Stimulated activated naive CD8-positive, alpha-beta T cell treated with anti-CD3 and anti-CD28 coated beads, Interleukin-15, Interleukin-2, amounts not matched to agents 100 U/mL and 50 U/mL, for 24 hours (primary cell): ENCODE measurements at places on chromosomes 13 and 19.
A peak's percentile ranks its signal among the peaks of the same experiment; 100 is the strongest.

- DNase-seq = peak; percentile 81
These were observed 7.2 kb downstream of the WDR18 start for GRCh38 chr19:991174-991931.

GRCh38 chr13:66558506-66558905, 671.6 kb downstream of the PCDH9 start:
- DNase-seq = no peak

DNA sequence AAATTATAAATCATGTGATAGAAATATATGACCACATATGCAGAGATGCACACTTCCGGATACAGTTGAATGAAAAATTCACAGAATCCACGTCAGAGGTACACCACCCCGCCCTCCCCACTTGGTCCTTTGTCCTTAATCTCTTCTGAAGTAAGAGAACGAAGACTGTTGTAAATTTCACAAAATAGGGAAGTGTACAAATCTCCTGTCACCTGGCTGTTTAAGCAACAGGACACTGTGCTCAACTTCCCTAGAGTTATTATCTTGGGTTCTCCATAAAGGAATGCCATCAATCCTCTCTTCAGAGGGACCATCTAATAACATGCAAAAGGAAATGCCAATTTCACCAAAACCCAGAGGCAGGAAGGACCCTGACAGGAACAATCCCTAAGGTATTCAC, 10.5 kb upstream of the CEACAM6 start:
- no peak for DNase-seq

DNA sequence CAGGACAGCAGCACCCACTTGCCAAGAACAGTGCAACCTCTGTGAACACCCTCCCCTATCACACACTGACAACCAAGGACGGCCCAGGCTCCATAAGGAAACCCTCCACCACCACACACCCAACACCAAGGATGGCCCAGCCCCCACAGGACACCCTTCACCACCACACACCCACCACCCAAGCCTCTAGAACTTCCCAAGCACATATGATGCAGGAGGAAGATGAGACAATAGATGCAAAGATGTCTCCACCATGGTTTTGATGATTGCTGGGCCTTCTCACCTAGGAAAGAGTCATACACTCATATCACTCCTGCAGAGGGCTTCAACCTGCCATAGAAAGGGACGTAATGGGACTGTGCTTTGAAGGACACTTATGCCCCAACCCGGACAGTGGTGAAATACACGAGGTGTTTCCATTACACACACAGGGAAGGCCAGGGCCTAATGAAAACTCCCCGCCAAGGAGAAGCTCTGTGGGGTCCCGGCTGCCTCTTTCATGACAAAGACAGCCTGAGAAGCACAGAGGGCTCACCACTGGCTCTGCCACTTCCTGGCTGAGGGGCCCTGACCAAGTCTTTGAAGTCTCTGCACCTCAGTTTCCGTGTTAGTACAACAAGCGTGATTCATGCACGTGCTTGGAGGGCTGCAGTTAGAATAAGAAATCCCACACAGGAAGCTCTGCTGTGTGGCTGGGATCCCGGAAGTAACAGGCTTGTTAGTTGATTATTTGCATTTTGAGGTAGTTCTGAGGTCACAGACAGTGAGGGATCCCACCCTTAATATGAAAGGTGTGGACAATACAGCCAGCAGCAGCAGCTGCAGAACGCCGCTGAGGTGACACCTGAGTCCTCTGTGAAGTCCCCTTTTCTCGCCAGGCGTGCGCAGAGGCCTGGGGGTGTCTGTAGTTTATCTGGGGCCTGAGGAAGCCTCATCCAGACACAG, 61.9 kb upstream of the ATP12A start:
- DNase-seq = peak; percentile 73

DNA sequence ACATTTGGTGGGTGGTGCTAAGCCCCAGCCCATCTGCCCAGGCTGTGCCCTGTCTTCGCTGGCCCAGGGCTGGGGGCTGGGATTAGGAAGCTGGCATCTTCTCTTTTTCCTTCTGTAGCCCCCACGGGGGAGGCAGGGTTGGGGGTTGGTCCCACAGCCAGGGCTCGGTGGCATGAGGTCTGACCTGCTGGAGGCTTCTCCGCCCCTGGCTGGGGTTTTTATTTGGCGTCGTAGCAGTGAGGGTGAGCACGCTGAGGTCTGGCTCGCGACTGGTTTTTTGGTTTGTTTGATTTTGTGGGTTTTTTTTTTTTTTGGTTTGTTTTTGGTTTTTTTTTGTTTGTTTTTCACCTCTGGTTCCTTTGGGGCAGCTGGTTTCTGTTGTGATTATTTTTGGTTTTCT, 14.7 kb downstream of the ZNF574 start:
- no peak for DNase-seq

DNA sequence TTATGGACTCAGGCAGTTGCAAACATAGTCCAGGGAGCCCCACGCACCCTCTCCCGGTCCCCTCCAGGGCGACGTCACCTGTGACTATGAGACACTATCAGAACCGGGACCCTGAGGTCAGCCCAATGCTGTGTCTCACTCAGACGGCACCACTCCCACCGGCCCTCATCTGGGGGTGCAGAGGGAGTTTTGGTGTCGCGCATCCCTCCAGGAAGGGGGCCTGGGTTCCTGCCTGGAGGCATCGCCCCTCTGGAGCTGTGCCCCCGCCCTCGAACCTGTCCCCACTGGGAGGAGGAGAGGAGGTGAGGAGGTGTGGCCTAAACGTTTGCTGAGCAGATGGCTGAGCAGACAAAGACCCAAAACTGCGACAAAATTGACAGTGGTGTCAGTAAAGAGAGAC, 51.2 kb downstream of the GADD45B start:
- DNase-seq = no peak

DNA sequence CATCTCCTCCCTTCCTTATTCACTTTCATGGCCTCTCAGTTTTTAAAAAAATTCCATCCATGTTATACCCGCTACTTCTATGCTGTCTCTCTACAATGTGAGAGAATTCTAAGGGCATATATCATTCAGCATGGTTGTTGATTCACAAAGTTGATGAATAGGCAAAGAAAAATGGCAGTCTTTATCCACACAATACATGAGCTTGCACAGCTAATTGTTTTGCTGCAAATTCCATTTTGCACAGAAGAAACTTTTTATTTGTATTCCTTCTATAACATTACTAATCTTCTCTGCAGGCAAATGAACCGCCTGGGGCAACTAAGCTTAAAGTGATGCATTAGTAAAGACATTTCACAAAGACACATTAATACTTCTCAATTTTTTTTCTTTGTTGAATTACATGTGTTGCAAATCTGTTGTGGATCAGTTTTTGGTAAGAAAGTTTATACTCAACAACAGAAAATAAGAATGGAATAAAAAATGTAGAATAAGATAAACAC, 196.9 kb downstream of the LIG4 start:
- DNase-seq = no peak

DNA sequence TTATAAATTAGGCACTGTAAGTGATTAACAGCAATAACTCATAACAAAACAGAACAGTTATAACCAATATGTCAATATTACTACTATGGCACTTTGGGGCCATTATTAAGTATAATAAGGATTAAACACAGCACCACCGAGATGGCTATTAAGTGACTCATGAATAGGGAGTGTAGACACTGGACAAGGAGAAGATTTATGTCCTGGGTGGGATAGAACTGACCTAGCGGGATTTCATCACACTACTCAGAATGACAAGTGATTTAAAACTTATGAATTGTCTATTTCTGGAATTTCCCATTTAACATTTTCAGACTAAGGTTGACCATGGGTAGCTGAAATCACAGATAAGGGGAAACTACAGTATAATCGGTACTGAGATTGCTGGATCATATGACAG, 79.0 kb upstream of the SLC7A1 start:
- DNase-seq = no peak

GRCh38 chr13:97067017-97067895, 73.0 kb upstream of the OXGR1 start:
- no peak for DNase-seq

- DNase-seq = no peak
These were observed 430 bp downstream of the ZNF358 start for GRCh38 chr19:7516333-7516732.
